ENCODE measurements at places on chromosomes 2 and 18. TPM values are rescaled to one million over a fixed set of nuclear protein-coding genes. Genes with fewer than 3 reads are reported as not detected.

DNA sequence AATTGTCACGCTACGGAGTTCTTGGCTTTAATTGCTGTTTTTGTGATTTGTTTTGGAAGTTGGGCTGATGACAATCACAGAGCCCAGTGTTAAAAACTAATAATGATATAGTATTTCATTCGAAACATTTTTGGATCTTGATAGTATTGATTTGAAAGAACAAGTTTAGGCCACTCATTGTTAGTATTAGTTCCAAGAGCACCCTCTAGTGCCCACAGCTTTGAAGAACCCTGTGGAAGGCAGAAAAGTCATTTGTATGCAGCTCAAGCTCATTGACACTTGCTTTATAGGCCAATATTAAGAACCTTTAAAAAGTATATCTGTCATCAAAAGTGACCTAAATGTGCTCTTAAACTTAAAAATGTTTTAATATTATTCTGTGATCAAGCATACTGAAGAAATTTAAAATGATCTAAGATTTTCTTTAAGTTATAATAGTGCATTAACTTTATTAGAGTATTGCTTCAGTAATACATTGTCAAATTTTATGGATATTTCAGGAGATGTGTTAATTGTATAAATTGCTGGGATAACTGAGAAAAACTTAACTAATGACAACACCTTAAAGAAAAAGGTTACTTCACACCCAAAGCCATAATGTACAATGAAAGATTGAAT lies 191.0 kb downstream of the GRB14 start:
- H3K36me3 ChIP-seq = no peaks in the 10 kb centered on the region
- H3K27me3 ChIP-seq = no peaks in the 10 kb centered on the region
- H3K4me1 ChIP-seq = no peaks in the 10 kb centered on the region
- H3K4me3 ChIP-seq = no peak overlapping the region
- H3K27ac ChIP-seq = no peak overlapping the region

DNA sequence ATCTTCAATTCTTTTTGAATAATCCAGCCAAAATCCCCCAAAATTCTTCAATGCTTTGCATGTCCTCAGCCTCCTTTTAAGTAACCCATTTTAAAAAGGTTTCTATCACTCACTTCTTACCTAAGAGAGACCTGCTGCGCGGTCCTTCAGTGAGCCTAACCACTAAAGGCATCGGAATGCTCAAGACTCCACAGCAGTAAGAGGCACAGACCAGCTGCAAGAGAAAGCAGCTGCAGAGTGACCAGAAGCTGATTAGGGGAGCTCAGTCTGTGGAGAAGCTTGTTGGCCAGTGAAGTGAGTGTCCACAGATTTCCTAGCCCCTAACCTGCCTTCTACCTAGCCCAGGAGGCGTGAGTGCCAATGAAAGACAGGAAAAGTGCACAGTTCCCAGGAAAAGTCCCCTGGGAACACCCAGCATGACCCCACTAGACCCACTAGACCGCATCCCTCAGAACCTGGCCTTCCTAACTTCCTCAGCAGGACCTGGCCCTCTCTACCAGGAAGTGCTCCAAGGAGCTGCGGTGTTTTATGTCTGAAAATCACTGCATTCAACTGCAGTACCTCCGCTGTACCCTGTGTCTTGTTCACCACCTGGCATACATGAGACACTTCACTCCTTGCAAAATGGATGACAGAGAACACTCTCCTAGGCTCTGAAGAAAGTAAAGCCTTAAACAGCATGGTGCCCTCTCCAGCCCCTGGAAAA lies 10.1 kb downstream of the MBOAT2 start:
- H3K36me3 ChIP-seq = no peaks in the 10 kb centered on the region
- no peak overlapping the region for H3K27ac ChIP-seq
- H3K27me3 ChIP-seq = no peaks in the 10 kb centered on the region
- no peak overlapping the region for H3K4me3 ChIP-seq
- peaks cover 7% of the 10 kb centered on the region for H3K4me1 ChIP-seq

DNA sequence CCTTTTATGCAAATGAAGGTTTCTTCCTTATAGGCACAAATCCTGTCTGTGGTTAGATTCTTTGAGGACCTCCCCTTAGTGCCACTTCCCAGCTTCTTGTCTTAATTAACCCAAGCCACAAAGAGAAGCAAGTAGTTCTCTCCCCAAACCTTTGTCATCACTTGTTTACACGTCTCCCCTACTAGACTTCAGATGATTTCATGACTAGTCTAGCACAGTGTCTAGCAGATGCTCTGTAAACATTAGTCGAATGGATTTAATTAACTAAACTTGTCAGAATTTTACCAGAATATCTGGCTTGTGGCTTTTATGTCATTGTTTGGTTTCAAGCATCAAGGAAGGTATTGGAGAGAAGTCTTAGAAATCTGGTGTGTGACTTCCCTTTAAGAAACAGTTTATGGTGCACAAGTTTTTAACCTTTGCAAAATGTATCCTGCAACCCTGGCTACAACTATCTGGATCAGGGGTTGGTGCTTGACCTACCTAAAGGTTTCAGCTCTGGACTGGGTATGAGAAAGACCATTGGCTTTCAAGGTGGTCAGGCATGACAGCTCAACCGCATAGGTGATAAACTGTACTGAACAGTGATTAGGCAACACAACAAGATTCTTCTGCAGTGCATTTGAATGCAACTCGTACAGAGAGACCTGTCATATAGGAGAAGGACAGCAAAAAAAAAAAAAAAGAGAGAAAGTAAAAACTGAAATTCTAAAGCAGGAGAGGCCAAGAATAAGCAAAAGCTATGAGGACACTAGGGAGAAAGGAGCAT lies 93.2 kb upstream of the CCDC150 start:
- no peaks in the 10 kb centered on the region for H3K27me3 ChIP-seq
- H3K27ac ChIP-seq = no peak overlapping the region
- H3K4me1 ChIP-seq = no peaks in the 10 kb centered on the region
- H3K4me3 ChIP-seq = no peak overlapping the region
- no peaks in the 10 kb centered on the region for H3K36me3 ChIP-seq

Gene MC5R
- 1.1 TPM for polyA plus RNA-seq

DNA sequence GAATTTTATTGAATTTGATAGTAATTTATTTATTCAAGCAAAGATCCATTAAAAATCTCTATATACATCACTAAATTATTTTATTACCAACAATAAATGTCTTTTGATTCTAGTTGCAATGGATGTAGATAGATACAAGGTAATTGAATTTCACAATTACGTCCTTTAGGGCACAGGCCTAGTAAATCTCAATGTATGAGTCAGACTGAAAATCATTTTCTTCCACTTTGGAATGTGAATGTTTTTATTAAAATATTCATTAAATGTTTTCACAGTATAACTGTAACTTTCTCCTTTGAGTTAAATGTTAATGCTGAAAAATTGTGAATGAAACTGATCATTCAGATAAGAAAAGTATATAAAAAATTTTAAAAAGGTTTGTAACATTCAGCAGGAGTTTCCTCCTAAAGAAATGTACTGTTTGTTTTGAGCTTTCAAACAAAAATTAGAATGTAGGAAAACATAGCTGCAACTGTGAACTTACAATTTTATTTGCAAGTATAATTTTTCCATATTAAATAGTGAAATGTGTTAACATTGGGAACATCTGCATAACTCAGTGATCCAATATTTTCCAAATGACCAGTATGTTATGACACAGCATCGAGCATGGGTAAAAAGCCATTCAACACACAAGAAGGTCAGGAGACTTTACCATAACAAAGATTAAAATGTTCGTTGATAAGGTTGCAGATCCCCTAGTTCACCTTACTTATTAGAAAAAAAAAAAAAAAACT lies 663.7 kb downstream of the METTL4 start:
- DNase-seq = no peak
- no peak overlapping the region for H3K4me3 ChIP-seq
- no peaks in the 10 kb centered on the region for H3K27me3 ChIP-seq
- no peaks in the 10 kb centered on the region for H3K36me3 ChIP-seq
- no peaks in the 10 kb centered on the region for H3K4me1 ChIP-seq

All from H1 (cell line).